ENCODE measurements at places on chromosomes 3 and 15. TPM values are rescaled to one million over a fixed set of nuclear protein-coding genes. Genes with fewer than 3 reads are reported as not detected.

Gene TRH
- total RNA-seq = under 0.01 TPM

Gene SMCO1
- total RNA-seq = not detected

Gene GOLGA6L26
- not detected for total RNA-seq

Gene TMEM202
- total RNA-seq = not detected

Gene RAB27A
- 7.2 TPM for total RNA-seq

Gene APEH
- total RNA-seq = 98.8 TPM

Gene IQCF5
- total RNA-seq = not detected

Gene LMAN1L
- total RNA-seq = under 0.01 TPM

Gene GTF2A2
- total RNA-seq = 18.9 TPM

Gene VIPR1
- total RNA-seq = not detected

Gene TMEM212
- not detected for total RNA-seq

Gene GABRR3
- not detected for total RNA-seq

Gene PLSCR2
- total RNA-seq = not detected

Gene CRYGS
- total RNA-seq = 0.88 TPM

Gene MLF1
- 14.1 TPM for total RNA-seq

Gene SPRED1
- 32.6 TPM for total RNA-seq

Gene RBP2
- total RNA-seq = not detected

Gene TP63
- 1.8 TPM for total RNA-seq

Gene C3orf33
- 4.7 TPM for total RNA-seq

Gene CHRM5
- under 0.01 TPM for total RNA-seq

Gene SERPINI2
- not detected for total RNA-seq

Gene MNS1
- 2.2 TPM for total RNA-seq

Gene P3H2
- total RNA-seq = 8.3 TPM

Gene KBTBD13
- total RNA-seq = not detected

Gene SOX14
- not detected for total RNA-seq

Gene AGTR1
- total RNA-seq = 13.3 TPM

Data from osteoblast (primary cell).